ENCODE measurements at places on chromosomes 2 and 18.
A peak's percentile ranks its signal among the peaks of the same experiment; 100 is the strongest.

GRCh38 chr2:24632172-24632571, 141.1 kb downstream of the NCOA1 start:
- DNase-seq = no peak

- DNase-seq = peak; percentile 32
These were observed 78.8 kb upstream of the GAREM1 start for GRCh38 chr18:32549248-32550110.

- DNase-seq = no peak
These were observed 109.8 kb upstream of the SIX2 start for GRCh38 chr2:45119038-45119437.

DNA sequence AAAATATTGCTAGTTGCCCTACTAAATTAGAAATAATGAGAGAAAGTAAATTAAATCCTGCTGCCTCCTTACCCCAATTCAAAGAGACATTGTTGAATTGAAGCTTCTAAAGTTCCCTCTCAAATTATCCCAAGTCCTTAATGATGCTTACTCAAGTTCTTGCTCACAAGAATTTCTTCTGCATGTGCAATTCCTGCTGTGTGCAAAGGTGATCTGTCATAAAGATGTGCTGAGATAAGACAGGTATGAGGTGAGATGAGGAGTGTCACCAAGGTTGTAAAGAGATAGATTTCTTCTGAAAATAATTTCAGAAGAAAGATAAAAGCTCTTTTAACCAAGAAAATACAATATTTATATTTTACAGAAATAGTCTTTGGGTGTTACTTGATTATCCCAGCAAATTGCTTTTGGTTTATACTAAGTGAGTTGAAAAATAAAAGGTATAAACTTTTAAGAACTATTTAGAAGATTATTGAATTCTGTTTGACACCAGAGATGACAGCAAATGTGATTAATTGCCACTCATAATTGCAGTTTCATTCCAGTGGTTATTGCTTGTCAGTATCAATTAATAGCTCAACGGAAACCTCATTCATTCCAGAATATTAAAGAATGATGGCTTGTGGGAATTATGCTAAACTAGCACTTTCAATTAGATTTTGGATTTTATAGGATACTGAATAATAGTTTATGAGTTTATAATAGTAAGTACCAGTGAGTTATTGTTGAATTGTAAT, 674.3 kb downstream of the STK39 start:
- DNase-seq = no peak

GRCh38 chr18:31233621-31234275, 71.1 kb upstream of the DSC1 start:
- no peak for DNase-seq

GRCh38 chr2:64913357-64913869, 75.8 kb upstream of the SLC1A4 start:
- DNase-seq = no peak

- no peak for DNase-seq
These were observed 61.9 kb downstream of the PPP1R1C start for GRCh38 chr2:182047544-182047943.

- DNase-seq = no peak
These were observed 9.2 kb downstream of the PTMA start for GRCh38 chr2:231717281-231718171.

- no peak for DNase-seq
These were observed 42.7 kb downstream of the RAB31 start for GRCh38 chr18:9750606-9751304.

GRCh38 chr18:57437766-57438671, 2.8 kb downstream of the ONECUT2 start:
- no peak for DNase-seq

DNA sequence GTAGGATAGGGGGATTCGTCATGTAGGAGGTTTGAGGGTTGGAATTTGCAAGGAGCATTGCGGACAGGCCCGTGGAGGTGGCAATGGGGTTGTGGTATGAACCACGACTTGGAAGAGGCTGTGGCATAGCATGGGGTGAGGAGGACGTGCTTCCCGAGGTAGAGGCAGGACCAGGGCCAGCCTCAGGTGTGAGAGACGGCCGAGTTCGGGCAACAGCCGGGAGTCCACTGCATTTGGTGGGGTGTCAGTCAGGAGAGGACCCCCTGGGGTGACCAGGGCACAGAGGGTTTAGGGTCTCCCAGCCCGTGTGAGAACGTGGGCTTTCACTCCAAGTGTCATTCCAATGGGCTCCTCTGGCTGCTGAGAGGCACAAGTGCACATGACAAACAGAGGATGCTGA, 339.0 kb downstream of the EIPR1 start:
- DNase-seq = no peak

GRCh38 chr2:53216805-53217204, 550.8 kb upstream of the CHAC2 start:
- DNase-seq = no peak

DNA sequence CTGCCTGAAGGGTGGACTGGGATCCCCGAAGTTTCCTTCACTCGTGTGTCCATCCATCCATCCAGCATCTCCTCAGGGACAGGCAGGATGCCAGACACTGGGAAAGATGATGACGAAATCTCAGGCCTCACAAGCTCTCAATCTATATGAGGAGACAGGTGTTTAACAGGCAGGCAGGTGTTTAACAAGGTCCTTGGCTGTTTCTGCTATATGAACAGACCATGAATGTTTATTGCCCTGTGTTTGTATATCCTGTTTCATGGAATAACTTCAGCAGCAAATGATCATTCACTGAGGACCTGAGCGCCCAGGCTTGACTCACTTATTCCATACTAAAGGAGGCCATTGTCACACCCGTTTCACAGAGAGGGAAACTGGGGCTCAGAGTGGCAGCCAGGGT, 685.8 kb upstream of the HS6ST1 start:
- no peak for DNase-seq

- DNase-seq = no peak
These were observed 76.2 kb downstream of the NEB start for GRCh38 chr2:151658081-151658480.

DNA sequence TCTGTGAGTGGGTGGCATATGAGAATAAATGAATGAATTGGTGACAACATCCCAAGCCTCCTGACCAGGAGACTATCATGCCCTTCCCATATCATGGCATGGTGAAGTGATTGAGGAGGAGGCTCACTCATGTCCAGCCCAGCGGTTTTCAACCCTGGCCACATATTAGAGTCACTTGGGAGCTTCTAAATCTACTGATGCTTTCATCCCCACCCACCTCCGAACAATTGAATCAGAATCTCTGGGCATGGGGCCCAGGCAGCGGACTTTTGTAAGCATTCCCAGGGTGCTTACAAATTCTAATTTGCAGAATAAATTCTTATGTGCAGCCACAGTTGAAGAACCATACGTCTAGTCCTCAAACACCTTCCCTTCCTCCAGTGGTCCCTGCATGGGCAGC, 81.7 kb upstream of the SEC11C start:
- no peak for DNase-seq

DNA sequence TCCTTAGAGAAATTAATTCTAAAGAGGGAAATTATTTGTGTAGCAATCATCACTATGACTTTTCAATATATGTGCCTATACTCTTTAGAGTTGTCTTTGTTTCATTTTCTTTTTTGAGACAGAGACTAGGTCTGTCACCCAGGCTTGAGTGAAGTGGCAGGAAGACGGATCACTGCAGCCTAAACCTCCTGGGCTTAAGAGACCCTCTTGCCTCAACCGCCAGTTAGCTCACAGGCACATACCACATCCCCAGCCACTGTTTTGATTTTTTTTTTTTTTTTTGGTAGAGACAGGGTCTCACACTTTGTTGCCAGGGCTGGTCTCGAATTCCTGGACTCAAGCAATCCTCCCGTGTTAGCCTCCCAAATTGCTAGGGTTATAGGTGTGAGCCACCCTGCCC, 12.4 kb downstream of the YWHAQ start:
- no peak for DNase-seq

DNA sequence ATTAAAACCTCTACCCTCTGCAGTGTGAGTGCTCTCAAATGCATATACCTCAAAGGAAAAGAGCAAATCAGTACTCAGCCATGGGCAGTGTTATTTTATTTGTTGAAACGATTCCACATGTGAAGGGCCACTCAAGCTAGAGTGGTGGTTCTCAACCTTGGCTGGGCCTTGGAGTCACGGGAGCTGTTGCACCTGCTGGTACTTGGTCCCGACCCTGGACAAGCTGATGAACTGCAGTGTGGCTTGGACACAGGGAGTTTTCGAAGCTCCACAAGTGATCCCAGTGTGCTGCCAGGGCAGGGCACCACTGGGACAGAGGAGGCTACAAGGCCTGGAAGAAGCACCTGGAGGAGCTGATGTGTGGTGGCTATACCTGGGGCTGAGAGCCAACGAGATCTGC, 19.7 kb downstream of the GNLY start:
- DNase-seq = no peak

GRCh38 chr2:176496761-176497160, 227.5 kb downstream of the MTX2 start:
- DNase-seq = no peak

GRCh38 chr2:214077727-214078126, 333.1 kb upstream of the VWC2L start:
- DNase-seq = no peak

DNA sequence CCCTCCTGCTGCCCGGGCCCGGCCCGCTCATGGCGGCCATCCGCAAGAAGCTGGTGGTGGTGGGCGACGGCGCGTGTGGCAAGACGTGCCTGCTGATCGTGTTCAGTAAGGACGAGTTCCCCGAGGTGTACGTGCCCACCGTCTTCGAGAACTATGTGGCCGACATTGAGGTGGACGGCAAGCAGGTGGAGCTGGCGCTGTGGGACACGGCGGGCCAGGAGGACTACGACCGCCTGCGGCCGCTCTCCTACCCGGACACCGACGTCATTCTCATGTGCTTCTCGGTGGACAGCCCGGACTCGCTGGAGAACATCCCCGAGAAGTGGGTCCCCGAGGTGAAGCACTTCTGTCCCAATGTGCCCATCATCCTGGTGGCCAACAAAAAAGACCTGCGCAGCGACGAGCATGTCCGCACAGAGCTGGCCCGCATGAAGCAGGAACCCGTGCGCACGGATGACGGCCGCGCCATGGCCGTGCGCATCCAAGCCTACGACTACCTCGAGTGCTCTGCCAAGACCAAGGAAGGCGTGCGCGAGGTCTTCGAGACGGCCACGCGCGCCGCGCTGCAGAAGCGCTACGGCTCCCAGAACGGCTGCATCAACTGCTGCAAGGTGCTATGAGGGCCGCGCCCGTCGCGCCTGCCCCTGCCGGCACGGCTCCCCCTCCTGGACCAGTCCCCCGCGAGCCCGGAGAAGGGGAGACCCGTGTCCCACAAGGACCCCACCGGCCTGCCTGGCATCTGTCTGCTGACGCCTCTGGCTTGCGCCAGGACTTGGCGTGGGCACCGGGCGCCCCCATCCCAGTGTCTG, 767 bp downstream of the RHOB start:
- DNase-seq = peak; percentile 68

DNA sequence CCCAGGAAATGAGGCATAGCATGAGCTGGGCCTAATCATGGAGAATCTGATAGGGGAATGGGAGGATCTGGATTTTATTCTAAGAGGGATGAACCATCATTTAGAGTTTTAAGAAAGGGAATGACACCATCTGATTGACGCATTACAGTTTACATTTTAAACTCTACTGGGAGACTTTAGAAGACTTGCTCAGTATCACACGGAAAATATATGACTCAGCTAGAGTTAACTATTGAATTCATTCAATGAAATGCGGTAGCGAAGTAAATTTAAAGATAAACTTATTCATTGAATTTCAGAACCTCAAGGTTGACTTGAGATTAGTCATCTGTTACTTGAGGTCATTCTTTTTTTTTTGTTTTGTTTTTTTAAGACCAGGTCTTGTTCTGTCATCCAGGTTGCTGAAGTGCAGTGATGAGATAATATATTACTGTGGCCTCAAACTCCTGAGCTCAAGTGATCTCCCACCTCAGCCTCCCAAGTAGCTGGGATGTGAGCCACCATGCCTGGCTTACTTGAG, 25.0 kb downstream of the MC4R start:
- no peak for DNase-seq

DNA sequence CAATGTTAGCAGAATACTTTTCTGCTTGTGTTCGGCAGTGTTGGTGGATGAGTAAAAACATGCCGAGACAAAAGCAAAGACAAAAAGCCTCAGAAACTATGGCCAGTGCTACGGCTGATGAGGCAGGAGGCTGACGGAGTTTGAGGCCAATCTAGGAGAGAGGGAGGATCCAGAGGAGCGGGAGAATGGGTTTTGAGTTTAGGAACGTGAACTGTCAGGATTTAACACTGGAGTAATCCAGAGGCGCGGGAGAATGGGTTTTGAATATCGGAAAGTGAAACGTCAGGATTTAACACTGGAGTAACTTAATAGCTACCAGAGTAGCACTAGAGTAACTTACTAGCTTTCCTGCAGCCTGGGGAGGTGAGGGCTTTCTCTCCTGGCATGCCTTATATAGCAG, 37.4 kb downstream of the LYPD6B start:
- peak; percentile 32 for DNase-seq

- DNase-seq = no peak
These were observed 80.0 kb upstream of the CPO start for GRCh38 chr2:206859330-206859739.

DNA sequence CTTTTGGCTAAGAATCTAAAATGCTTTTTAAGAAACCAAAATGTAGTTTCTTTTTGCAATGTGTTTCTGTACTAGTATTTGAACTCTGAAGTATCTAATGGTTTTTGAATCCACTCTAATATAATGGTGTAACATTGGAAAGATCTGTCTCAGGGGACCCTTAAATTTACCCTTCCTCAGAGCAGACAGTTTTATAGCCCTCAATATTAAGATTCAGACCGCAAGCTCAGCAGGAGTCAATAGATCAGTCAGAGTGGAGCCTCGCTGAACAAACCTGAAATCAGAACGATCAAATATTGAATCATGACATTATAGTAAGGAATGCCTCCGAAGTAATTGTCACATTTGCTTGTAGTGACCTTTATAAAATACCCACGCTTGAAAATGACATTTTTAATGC, 18.3 kb downstream of the SGPP2 start:
- DNase-seq = no peak

DNA sequence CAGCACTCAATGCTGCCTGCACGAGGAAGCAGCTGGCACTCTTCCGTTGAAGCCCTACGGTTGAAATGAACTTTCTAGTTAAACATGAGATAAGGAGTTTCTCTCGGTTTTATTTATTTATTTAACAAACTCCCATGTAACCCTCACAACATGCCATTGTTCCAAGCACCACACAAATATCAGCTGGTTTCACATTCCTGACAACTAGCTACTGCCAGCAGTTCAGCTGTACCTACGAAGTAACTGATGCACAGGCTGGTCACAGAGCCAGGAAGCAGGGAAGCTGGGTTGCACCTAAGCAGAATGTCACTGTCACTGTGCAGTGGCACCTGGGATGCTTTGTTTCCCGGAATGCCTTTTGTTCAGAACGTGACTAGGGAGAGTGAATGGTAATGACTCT, 18.1 kb downstream of the TIMM21 start:
- no peak for DNase-seq

GRCh38 chr2:33111002-33111446, 164.3 kb downstream of the LTBP1 start:
- DNase-seq = no peak

GRCh38 chr2:103361712-103362111, 599.9 kb downstream of the TMEM182 start:
- no peak for DNase-seq

- no peak for DNase-seq
These were observed 133.7 kb downstream of the ALPK2 start for GRCh38 chr18:58495207-58495606.

- DNase-seq = peak; percentile 69
These were observed 241.6 kb downstream of the RPIA start for GRCh38 chr2:88933091-88933490.

- DNase-seq = no peak
These were observed 101.5 kb downstream of the AFF3 start for GRCh38 chr2:100040906-100041305.

- DNase-seq = no peak
These were observed 209.2 kb upstream of the LRATD1 start for GRCh38 chr2:14423145-14423906.

GRCh38 chr2:228628682-228629081, 447.2 kb upstream of the SPHKAP start:
- no peak for DNase-seq

Data from hindlimb muscle (tissue), 1 donor.